ENCODE measurements at places on chromosomes 7 and 10. TPM values are rescaled to one million over a fixed set of nuclear protein-coding genes. Genes with fewer than 3 reads are reported as not detected.

The PPP1R9A gene
- total RNA-seq = 2.6 TPM

The UBN2 gene
- 2.3 TPM for total RNA-seq

The OGDHL gene
- total RNA-seq = 0.40 TPM

The MMP21 gene
- not detected for total RNA-seq

The IKZF1 gene
- total RNA-seq = not detected

The RBP4 gene
- total RNA-seq = 11.8 TPM

The C10orf143 gene
- total RNA-seq = 0.66 TPM

The CDHR3 gene
- 5.0 TPM for total RNA-seq

The SPDYE6 gene
- not detected for total RNA-seq

The SPDYE8 gene
- total RNA-seq = not detected

The LIPN gene
- not detected for total RNA-seq

The PAPSS2 gene
- total RNA-seq = 17.3 TPM

The MMD2 gene
- total RNA-seq = not detected

The OR9A2 gene
- total RNA-seq = not detected

The SAMD8 gene
- 11.6 TPM for total RNA-seq

The RPEL1 gene
- 0.07 TPM for total RNA-seq

The VSTM4 gene
- 0.39 TPM for total RNA-seq

The IRF5 gene
- 13.4 TPM for total RNA-seq

The GPER1 gene
- total RNA-seq = 1.0 TPM

The PRPS1L1 gene
- total RNA-seq = not detected

The MUC12 gene
- 12.5 TPM for total RNA-seq

The CRYGN gene
- not detected for total RNA-seq

The BAMBI gene
- 10.5 TPM for total RNA-seq

The COL13A1 gene
- total RNA-seq = 0.23 TPM

The CNTNAP2 gene
- total RNA-seq = not detected

The C7orf33 gene
- not detected for total RNA-seq

The HPSE2 gene
- total RNA-seq = not detected

The PNLIPRP1 gene
- not detected for total RNA-seq

The UCMA gene
- not detected for total RNA-seq

The AKR1D1 gene
- not detected for total RNA-seq

The HELLS gene
- 23.8 TPM for total RNA-seq

The GJD4 gene
- 0.08 TPM for total RNA-seq

The CYP3A4 gene
- not detected for total RNA-seq

The NPVF gene
- total RNA-seq = not detected

The WDFY4 gene
- total RNA-seq = not detected

The ITPRID1 gene
- not detected for total RNA-seq

The PON3 gene
- 38.1 TPM for total RNA-seq

The PLEKHS1 gene
- total RNA-seq = 0.06 TPM

The ODAD2 gene
- not detected for total RNA-seq

The TMEM213 gene
- not detected for total RNA-seq

The LRIT1 gene
- total RNA-seq = not detected

The HABP2 gene
- total RNA-seq = 0.10 TPM

The KIF11 gene
- 33.5 TPM for total RNA-seq

The OR2F1 gene
- total RNA-seq = not detected

Measured in A549 treated with Mapracorat at 1 μM for 4 hours (cell line).